Uterine smooth muscle cell (primary cell): ENCODE measurements at places on chromosomes 5 and 9. TPM values are rescaled to one million over a fixed set of nuclear protein-coding genes. Genes with fewer than 3 reads are reported as not detected.

The ATG10 gene
- total RNA-seq: 7.6 and 11.4 TPM in 2 replicates

The PCDHB14 gene
- total RNA-seq: 0.11 and 0.12 TPM in 2 replicates

The KLHL9 gene
- total RNA-seq: 48.1 and 48.9 TPM in 2 replicates

The PCDHB9 gene
- under 0.01 TPM in 2 replicates for total RNA-seq

The PCSK5 gene
- 6.4 and 7.0 TPM in 2 replicates for total RNA-seq

The SAXO1 gene
- total RNA-seq: under 0.01 TPM in 1 of 2 replicates, not detected in the other

The LCN1 gene
- total RNA-seq: 0.12 TPM in 1 of 2 replicates, not detected in the other

The IFNA17 gene
- not detected in 2 replicates for total RNA-seq

The HINT1 gene
- 160 and 174 TPM in 2 replicates for total RNA-seq

The FAM151B gene
- 2.4 and 4.6 TPM in 2 replicates for total RNA-seq

The ELP1 gene
- total RNA-seq: 49.7 and 53.3 TPM in 2 replicates

The ITGA2 gene
- 40.7 and 122 TPM in 2 replicates for total RNA-seq

The TXN gene
- 370 and 447 TPM in 2 replicates for total RNA-seq

The PCDHGB4 gene
- total RNA-seq: 11.3 and 20.9 TPM in 2 replicates

The BARX1 gene
- total RNA-seq: not detected in 2 replicates

The CDHR2 gene
- total RNA-seq: not detected in 2 replicates

The PCDHB4 gene
- total RNA-seq: under 0.01 and 0.12 TPM in 2 replicates

The PCDHGA4 gene
- 2.2 and 5.2 TPM in 2 replicates for total RNA-seq

The SLC6A7 gene
- under 0.01 TPM in 1 of 2 replicates, not detected in the other for total RNA-seq
